ENCODE measurements at places on chromosomes 16 and 17. TPM values are rescaled to one million over a fixed set of nuclear protein-coding genes. Genes with fewer than 3 reads are reported as not detected.

Gene NTN3
- 0.36 TPM for total RNA-seq

Gene LGALS9
- 1.4 TPM for total RNA-seq

Gene THUMPD1
- total RNA-seq: 78.9 TPM

Gene ABCA6
- total RNA-seq: 30.4 TPM

Gene GPR179
- total RNA-seq: not detected

Gene ZNF597
- 2.9 TPM for total RNA-seq

Gene PIPOX
- 1.8 TPM for total RNA-seq

Gene GLYR1
- total RNA-seq: 48.0 TPM

Gene GNAO1
- total RNA-seq: not detected

Gene LUC7L3
- total RNA-seq: 25.6 TPM

Gene ULK2
- total RNA-seq: 27.5 TPM

Gene KRT222
- total RNA-seq: under 0.01 TPM

Gene MT1G
- not detected for total RNA-seq

Gene MYCBPAP
- total RNA-seq: 0.88 TPM

DNA sequence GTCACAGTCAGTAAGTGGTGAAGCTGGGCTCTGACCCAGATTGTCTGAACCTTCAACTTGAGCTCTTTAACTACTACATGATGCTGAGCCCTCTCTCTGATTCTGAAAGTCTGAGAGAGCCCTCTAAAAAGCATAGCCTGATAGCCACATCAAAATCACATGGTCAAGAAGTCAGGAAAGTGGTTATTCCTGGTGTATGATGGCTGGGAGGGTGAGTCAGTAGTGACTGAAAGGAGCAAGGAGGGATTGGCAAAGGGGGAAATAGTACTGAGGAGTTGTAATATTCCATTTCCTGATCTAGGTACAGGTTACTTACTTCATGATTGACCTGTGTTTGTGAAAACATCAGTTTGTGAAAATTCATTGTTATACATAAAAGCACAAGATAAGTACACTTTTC, 89.1 kb downstream of the SSH2 start:
- peak; percentile 93 for DNase-seq

DNA sequence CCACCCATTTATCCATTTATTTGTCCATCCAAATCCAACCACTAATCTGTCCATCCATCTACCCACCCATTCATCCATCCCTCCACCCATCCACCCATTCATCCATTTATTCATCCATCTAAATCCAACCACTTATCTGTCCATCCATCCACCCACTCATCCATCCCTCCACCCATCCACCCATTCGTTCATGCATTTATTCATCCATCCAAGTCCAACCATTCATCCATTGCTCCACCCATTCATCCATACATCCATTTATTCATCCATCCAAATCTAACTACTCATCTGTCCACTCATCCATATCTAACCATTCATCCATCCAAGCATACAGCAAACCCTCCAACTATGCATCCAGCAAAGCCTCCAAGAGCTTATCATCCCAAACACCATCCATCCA, 267.3 kb downstream of the XYLT1 start:
- no peak for DNase-seq

GRCh38 chr16:1375741-1376410, 24.1 kb downstream of the GNPTG start:
- no peak for DNase-seq

DNA sequence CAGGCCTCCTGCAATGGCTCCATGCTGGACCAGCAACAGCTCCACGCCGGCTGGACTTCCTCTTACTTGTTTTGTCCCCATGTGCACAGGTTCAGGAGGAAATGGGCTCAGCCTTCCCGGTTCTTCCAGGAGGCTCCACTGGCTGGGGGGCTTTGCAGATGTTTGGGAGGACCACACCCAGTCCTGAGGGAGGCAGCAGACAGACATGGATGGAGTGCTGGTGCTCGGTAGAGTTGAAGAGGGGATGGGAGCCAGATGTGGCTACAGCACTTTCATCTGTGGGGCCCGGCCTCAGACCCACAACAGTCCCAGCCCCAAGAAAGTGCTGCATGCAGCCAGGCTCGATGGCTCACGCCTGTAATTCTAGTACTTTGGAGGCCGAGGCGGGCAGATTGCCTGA, 21.8 kb downstream of the NARF start:
- peak; percentile 43 for DNase-seq

DNA sequence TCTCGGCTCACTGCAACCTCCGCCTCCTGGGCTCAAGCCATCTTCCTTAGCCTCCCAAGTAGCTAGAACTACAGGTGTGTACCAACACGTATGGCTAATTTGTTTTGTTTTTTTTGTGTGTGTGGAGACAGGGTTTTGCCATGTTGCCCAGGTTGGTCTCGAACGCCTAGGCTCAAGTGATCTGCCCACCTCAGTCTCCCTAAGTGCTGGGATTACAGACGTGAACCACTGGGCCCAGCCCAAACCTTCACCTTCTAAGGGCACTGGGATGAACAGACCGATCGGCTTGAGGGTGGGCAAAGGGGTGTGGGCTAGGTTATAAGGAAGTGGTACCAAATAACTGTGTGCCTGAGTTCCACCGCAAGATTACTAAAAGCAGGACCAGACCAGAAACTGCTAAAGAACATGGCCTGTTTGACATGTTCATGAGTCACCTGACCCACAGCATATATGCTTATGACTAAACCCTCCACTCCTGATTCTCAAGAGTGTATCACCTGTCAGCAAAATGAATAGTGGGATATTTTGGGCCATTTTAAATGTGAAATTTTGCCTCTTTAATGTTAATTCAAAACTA, 8.1 kb downstream of the TMEM97 start:
- no peak for DNase-seq

- DNase-seq: peak; percentile 88
Observed at GRCh38 chr17:30519707-30520106, 42.5 kb downstream of the GOSR1 start.

- DNase-seq: peak; percentile 85
Observed at GRCh38 chr16:49659356-49659755, 196.6 kb downstream of the ZNF423 start.

- DNase-seq: peak; percentile 98
Observed at GRCh38 chr16:67562526-67562917, at the start of gene CTCF. TSS of gene CTCF (plus strand) at chr16:67562526. CDS start at chr16:67610833, 48,307 bp downstream.

- DNase-seq: no peak
Observed at GRCh38 chr17:77178050-77178449, 37.3 kb downstream of the SEC14L1 start.

DNA sequence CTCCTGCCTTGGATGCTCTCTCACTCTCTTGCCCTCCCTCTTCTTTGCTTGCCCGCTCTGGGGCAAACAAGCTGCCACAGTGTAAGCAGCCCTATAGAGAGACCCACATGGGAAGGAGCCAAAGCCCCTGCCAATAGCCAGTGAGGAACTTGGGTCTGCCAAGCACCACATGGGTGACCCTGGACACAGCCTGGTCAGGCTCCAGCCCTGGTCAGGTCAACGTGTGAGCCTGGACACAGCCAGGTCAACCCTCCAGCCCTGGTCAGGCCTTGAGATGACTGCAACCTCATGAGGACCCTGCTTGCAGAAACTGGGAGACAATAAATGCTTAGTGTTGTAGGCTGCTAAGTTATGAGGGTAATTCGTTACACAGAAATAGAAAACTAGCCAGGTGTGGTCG, 14.3 kb upstream of the PHOSPHO1 start:
- DNase-seq: no peak

DNA sequence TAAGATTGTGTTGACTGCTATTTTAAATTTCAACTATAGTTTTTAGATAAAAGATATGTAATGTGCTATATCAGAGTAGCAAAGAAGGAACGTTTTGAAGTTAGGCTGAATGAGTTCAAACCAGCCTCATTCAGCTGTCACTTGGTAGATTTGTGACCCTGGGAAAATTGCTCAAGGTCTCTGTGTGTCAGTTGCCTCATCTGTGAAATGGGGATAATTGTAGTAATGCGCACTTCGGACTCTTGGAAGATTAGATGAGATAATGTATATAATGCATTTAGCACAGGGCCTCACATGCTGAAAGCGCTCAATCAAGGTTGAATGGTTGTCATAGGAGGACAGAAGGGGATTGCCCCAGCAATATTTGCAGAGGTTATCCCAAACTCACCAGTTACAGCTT, 4.7 kb downstream of the BMERB1 start:
- DNase-seq: no peak

- peak; percentile 87 for DNase-seq
Observed at GRCh38 chr17:8292639-8293395, 2.4 kb downstream of the SLC25A35 start.

DNA sequence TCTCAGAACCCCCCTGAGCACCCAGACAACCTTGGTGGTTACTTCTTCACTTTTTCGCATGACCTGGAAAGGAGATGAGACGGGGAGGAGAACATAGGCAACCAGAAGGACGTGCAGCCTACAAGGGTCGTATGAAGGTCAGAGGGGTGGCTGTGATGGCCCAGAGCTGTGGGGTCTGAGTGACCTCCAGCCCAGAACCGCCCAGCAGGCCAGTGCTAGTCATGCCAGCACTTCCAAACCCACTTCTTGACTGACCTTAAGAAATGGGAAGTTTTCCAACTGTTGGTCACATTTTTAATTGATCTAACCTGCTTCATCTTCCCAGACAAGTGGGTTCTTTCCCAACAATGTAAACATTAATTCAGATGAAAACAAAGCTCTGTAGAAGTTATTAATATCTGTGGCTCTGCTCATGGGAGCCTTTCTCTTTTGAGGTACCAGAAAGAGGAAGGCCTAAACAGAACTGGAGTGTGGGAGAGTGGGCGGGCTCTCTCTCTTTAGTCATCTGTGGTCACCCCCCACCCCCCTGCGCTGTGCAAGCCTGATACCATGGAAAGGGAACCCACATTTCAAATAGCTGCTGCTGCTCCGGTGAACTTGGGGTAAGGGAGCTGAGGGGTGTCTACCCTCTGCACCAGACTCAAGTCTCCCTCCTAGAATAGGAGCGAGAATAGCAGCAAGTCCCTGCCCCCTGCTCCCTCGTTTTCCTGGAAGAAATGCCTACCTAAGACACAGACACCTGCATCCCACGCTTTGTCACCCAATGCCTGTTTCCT, 101.6 kb downstream of the RAB11FIP4 start:
- peak; percentile 72 for DNase-seq

DNA sequence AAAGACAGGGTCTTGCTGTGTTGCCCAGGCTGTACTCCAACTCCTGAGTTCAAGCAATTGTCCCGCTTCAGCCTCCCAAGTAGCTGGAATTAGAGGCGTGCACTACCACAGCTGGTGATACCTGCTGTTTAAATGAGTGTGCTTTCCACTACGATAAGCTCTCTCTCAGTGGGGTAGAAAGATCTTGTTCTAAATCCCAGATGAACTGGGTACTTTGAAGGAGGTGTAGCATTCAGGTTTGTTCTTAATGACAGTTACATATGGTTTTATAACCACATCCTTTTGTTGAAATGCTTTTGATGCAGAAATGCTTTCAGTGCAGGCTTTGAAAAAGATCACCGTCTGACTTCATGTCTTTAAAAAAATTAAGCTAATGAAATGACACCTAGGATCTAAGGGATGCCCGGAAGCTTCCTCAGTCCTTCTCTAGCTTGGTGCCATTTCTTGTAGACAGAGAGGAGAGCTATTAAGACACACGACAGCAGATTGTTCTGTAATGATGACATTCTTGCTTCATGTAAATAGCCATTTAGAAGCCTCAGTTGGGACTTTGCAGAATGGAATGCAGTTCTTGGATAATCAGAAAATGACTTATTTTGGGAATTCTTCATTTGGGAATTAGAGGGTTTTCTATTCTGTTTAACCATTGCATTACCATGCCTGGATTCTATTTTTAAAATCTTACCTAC, 19.5 kb downstream of the PMM2 start:
- DNase-seq: no peak

DNA sequence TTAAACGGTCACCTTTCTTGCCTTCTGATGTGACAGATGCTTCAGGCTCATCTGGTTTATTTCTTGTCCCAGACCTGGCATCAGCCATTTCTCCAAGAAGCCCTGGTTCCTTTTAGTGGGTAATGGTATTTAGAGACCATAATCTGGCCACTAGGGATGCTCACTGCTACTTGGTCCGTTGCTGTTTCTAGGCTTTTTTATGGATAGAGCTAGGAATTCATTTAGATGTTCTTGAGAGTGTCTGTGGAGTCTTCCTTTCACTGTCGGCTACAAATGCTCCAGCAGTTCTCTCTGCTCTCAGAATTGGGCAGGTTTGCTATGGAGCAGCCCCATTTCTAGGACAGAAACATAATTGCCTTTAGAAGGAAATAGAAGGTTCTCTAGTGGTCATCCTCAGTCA, 214.5 kb downstream of the KATNIP start:
- DNase-seq: peak; percentile 35

DNA sequence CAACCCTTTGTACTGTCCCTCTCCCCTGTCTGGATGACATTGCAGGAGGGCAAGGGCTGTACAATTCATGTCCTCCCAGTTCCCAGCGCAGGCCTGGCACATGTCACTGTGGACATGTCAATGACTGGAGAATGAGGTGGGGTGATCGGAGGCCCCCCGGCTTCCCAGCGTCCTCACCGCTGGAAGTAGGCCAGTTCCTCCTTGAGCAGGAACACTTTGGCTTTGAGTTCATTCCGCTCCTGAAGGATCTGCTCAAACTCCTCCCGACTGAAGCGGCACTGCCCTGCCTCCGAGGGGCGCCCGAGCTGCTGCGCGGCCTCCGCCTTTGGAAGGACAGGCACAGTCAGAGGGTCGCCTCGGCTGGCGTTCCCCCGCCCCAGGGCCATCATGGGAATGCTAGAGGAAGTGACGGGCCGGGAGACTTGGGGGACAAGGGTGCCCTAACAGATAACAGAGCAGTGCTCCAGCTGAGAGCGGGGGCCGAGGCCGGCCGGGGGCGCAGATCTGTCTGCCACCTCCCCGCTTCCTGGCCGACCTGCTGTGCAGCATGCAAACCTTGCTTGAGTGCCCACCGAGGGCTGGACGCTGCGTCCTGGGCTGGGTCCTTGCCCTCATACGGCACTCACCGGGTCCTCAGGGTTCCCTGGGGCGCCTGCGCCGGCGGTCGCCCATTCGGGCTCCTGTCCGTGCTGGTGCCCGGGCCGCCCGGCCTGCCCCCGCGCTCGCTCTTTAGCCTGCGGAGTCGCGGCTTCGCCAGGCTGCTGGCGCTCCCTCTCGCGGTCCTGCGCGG, 1.3 kb downstream of the RILP start:
- peak; percentile 86 for DNase-seq

- DNase-seq: peak; percentile 81
Observed at GRCh38 chr17:3986270-3986938, 22.2 kb upstream of the ATP2A3 start.

DNA sequence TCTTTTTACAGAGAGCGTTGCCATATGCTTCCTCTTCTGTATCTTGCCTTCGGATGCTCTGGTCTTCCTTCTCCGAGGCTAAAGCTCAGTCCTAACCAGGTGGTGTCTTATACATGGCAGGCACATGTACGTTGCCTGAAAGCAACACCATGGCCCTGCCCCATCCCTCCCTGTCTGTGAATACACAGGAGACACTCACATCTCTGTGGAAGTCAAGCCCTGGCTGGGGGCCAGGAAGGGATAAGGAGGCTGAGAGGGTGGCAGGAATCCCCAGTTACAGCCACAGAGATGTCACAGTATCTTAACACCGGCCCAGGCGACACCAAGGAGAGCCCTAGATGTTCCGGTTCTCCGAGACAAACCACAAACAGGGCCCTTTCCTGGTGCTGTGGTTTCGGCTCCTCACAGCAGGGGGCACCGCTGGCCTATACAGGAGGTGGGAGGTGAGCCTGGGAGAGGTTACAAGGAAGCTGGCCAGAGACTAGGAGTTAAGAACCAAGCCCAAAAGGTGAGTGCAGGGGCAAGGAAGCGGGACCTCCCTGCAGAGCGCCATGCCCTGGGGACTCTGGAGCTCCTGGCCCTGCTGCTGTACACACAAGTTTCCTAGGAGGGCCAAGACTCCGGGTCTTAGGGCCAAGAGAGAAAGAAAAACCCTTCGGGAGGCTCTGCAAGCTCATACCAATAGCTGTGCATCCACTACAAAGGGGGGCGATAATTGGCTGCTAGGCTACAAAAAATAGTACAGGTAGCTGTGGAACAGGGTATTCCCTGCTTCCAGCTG, 41.7 kb downstream of the SRL start:
- DNase-seq: peak; percentile 94

GRCh38 chr17:77893144-77894044, 65.1 kb upstream of the TNRC6C start:
- DNase-seq: peak; percentile 44

Measured in osteoblast (primary cell).